Stimulated activated CD8-positive, alpha-beta memory T cell treated with anti-CD3 and anti-CD28 coated beads, Interleukin-4, amount 100 ng/mL, for 48 hours (primary cell): ENCODE measurements at places on chromosomes 6 and 20.

- DNase-seq = no peak
Observed at GRCh38 chr6:41691426-41692079, 43.9 kb downstream of the TFEB start.

- no peak for DNase-seq
Observed at GRCh38 chr20:57056651-57057050, 209.8 kb downstream of the BMP7 start.

DNA sequence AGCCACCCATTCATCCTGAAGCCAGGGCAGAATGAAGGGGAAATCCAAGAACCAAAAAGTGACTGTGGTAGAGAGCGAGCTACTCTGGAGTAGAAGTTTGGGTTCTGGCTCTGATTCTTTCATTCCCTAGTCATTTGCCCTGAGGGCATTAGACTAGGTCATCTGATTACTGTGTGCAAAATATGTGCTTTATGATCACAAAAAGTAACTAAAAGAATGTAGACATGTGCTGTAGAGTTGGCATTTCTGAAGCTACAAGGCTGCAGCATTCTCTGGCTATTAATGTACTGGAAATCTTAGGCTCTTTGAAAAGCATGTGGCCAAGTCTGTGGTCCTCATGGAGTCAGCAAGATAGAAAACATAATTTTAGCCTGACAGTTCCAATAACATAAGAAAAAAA is 94.2 kb downstream of the TBC1D7 start:
- no peak for DNase-seq

DNA sequence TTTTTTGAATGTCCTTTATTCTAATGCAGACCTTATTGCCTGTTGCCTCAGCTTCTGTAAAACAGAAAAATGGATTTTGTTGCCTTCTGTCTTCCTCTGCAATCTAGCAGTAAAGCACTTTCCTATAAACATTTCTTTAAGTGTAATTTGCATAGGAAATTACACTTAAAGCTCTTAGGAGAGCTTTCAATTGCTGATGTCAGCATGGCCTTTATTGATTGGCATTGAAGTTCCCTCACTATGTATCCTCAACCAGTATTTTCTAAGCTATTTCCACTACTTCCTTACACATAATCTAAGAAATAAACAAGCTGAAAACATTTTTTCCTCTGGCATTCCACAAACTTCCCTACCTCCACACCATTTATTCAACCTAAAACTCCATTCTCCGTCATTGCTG is 22.3 kb downstream of the ADGRG6 start:
- DNase-seq = no peak

DNA sequence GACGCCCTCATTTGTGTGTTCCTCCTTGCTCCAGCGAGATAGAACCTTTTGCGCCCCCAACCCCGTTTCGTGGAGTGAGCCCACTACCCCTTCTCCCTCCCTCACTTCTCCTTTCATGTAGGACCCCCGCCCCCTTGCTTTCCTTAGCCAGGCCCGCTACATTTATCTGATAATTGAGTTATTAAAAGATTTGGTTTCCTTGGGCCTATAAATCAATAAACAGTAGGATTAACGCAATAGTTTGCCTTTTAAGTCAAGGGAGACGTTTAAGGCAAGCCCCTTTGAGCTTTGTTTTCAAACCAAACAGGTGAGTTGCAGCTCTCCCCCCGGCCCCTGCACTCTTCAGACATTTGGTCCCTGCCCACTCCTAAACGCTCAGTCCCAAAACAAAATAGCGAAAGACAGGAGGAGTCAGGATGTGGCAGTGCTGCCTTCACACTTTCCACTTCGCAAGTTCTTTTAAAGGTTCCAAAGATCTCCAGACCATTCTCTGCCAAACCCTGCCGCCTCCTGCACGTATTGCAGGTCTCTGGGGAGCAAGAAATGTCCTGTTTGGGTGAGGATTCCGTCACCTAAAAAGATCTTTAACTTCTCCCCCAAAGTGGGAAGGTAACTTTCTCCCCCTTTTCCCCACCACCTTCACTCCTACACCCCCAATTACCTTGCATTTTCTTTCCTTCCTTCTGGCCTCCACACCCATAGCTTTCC is 27.6 kb downstream of the TFAP2B start:
- DNase-seq = no peak

- DNase-seq = no peak
Observed at GRCh38 chr6:159203304-159204005, 34.3 kb downstream of the FNDC1 start.

DNA sequence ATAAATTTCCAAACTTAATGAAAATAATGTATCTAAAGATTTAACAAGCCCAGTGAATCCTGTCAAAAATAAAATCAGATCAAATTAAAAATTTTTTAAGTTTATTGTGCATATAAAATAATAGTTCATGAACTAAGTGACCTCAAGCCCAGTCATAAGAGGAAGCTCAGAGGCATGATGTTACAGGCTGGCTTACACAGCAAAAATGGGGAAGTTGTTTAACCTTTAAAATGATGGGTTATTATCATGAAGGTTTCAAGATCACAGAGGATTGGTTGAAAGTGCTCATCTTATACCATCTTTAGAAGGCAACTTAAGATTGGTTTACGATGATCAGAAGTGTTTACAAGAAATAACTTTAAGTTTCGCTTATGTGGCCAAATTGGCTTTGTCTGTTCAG is 102.5 kb downstream of the PAK5 start:
- no peak for DNase-seq

DNA sequence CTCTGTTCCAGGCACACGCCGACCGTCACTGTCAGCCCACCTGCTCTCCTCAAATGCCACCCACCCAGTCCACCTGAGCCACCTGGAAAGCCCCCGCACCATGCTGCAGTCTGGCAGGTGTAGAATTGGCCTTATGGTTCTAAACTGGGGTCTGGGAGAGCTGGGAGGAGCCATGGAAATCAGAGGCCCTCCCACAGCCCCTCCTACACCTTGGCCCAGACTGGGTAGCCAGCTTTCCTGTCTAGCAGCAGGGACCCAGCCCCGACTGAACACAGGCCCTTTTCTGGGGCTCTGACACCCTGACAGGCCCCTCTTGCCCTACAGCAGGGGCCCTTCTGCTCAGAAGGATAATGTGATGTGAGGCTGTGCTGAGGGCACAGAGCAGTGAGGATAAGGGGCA is 31.1 kb downstream of the LRFN2 start:
- DNase-seq = no peak

DNA sequence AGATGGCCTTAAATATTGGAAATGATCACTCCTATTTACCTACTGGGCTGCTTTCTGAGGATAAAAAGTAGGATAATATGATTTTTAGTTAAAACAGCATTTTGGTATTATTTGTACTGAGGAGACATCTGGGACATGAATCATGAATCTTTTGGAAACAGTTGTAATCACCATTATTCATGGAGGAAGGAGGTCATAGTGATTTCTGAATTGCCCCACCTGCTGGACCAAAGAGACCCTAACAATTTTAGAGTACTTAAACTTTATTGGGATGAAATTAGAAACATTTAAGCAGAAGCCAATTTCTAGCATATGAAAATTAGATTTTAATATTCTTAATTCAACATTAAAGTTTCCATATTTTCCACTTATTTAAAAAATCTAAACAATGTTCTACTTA is 108.4 kb upstream of the SIM1 start:
- DNase-seq = no peak

DNA sequence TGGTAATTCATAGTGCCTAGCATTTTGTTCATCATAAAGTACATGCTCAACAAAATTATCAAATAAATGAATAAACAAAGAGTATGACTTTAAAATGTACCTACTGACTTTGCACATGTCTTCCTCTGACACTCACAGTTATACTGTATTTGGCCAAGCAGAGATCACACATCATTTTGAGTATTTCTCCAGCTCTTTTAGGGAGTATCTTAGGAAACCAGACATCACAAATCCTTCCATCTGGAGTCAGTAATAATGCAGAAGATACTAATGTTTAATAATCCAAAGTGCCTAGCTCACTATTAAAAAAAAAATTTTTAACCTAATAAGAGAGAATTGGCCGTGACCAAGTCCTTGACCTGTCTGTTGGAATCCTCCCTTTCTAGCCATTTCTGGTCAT is 154.6 kb downstream of the ZNF217 start:
- no peak for DNase-seq

- no peak for DNase-seq
Observed at GRCh38 chr20:6046432-6046831, 7.4 kb downstream of the LRRN4 start.

- DNase-seq = no peak
Observed at GRCh38 chr6:129886401-129887155, 25.5 kb upstream of the TMEM244 start.

DNA sequence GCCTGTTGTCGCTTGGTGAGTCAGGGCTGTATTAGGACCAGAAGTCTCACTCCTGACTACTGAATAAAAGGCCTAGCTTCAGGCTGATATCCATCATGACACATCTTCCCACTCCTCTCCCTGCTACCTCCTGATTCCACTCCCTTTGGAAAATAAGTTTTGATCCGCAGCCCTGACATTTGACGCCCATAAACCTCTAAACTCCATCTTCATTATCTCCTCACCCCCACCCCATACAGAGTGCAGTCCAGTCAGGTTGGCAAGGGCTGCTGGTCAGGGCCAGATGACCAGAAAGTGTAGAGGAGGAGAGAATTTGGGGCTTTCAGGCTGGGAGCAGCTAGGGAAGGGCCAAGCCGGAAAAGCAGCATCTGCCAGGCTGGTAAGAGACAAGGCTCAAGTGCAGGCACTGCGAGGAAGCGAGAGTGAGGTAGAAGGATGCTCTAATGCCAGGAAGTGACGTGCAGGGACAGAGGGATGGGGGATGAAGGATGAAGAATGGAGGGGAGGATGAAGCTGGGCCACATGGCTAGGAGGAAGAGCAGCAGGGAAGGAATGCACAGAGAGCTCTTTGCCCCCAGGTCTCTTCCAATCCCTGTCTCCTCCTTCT is 1.2 kb downstream of the GGT7 start:
- DNase-seq = no peak

DNA sequence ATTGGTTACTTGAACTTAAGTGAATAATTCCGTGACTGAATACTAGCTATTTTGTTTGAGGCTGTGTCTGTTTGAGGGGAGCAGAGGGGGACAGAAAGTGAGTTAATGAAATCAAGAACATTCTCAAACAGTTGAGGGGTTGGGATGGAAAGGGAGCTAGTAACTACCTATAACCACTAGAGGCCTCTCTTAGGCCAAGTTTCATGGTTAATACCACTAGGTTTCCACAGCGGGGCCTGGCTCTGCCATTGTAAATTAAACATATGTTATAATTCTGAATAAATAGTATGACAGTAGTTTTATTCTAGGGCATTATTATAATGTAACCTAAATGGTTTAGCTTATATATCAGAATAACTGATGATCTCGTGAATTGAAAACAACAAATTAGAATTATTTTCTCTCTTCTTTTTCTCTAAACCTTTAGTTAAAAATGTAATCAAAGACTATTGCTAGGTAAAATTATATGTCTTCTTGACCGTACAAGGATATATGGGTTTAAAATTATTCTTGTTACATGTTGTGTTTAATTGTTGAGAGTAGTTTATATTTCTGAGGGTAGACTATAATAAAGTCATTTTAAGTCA is 108.1 kb downstream of the BCKDHB start:
- peak; percentile 29 for DNase-seq

DNA sequence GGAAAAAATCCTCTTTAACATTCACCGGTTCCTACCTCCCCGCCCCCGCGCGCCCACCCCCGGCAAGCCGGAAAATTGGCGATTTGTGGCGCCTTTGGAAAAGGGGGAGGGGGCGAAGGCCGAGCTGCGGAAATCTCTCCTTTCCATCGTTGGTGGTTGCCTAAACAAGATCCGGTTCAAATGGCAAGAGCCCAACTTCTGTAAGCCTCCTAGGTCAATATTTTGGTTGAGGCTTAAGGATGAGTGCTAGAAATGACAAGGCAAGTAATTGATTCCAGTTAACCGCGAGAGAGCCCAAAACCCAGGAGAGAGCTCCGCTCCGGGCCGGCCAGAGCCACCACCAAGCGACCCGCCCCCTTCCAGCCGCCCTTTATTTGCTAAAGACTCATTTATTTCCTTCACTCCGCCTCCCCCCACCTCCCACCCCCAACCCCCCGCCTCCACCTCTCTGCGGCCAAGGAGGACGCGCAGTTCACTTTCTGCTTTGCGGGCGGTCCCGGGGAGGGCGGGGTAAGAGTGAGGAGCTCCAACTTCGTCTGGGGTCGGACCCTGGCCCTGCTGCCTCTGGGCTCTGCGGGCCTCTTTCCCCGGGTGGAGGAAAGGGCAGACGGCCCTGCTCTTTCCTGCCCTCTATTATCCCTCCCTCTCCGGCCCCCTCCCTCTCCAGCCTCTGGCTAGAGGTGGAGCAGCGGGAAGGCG is 838 bp upstream of the NKX2-2 start:
- DNase-seq = no peak

DNA sequence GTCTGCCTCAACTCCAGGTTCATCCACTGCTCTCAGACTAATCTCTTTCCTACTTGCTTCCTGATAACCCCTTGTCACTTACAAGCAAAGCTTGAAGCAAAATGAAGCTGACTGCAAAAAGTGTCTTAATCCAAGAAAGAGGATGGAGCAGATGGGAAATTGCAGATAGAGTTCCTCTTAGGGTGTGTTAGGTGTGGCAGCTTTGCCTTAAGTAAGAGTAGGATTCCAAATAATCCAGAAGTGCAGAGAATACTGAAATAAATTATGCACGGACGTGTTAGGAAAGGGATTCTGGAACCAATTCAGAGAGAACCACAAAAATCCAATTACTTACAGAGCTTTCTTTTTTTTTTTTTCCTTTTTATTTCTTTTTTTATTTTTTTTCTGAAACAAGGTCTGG is 6.1 kb upstream of the RPL7L1 start:
- DNase-seq = no peak

- DNase-seq = no peak
Observed at GRCh38 chr6:142900227-142900971, 44.6 kb downstream of the HIVEP2 start.

DNA sequence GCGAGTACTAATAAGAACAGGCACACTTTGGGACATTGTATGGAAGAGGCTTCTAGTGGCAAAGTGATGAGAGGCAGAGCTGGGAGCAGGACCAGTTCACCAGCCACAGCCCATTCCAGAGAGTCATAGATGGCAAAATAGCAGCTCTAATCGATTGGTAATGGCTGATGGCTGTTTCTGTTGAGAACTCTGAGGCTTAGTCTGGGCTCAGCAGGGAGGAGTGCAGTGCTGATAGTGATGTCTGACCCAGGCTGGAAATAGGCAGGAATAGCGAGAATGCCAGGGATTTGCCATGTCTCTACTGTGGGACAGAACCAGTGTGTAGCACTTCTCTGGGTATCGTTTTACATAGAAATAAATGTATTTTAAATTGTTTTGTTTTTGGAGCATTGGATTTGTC is 620.0 kb upstream of the FLRT3 start:
- DNase-seq = no peak

GRCh38 chr20:24530131-24530680 is 60.8 kb downstream of the SYNDIG1 start:
- no peak for DNase-seq

GRCh38 chr6:155162682-155163081 is 101.1 kb upstream of the CLDN20 start:
- no peak for DNase-seq

- no peak for DNase-seq
Observed at GRCh38 chr6:147204843-147205311, 660 bp downstream of the STXBP5 start.
